ENCODE measurements at places on chromosomes 1 and 21.

DNA sequence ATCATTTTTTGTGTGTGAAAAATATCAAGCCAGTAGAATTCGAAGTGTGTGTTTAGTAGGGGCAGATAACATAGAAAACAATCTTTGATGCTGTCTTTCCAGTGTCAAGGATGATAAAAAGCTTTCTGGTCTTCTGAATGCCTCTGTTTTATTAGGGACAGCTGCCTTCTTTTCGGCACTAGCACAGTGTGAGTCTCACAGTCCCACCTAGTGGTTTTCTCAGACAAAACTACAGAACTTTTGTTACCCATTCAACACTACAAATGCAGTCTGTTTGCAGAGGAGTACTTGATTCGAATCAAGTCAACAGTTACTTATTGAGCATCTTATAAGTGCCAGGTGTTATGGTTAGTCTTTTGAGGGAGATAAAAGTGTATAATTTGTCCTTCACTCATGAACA lies 30.6 kb upstream of the MCOLN3 start:
- DNase-seq = no peak

DNA sequence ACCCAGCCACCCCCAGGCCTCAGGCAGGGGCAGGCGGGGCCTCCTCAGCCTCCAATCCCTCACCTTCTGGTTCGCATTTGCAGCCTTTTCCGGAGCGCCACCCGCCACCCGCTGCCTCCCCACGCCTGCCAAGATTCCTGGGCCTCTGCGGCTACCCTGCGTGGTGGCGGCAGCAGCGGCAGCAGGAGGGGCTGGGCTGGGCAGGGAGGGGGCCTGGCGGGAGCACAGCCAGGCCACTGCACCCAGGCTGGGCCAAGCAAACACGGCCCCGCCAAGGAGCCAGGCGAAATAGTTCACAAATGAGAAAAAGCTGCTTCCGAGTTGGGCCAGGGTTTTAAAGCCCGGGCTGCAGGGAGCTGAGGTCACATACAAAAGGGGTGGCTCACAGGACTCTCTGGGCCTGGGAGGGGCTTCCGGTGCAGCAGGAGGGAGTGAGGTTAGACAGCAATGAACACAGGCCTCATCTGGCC lies 9.8 kb downstream of the COL8A2 start:
- DNase-seq = no peak

- no peak for DNase-seq
These were observed 29.4 kb upstream of the TSPEAR start for GRCh38 chr21:44740742-44741141.

DNA sequence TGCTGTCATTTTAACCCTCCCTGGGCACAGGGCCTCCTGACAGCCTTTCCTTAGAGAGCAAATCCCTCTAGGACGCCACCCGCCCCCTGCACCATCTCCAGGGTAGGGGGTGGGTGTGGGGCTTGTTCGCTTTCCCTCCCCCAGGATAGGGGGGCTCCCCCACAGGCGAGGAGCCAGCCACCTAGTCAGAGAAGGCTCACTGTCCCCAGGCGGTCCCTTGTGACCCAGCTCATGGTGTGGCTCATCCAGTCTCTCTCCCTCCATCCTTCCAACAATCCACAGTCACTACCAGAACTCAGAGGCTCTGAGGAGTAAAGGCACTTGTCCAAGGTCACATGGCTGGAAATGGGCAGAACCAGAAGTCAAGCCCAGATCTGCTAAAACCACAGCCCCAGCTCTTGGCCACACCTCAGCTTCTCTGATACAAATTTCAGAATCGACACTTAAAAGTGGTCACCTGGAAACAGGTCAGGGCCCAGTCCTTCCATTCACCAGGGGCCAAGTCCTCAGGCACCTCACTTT lies 89.8 kb downstream of the MRPL37 start:
- DNase-seq = no peak

GRCh38 chr1:65423884-65424572 lies 3.6 kb downstream of the LEPR start:
- DNase-seq = no peak

GRCh38 chr1:235854347-235854746 lies 12.4 kb downstream of the LYST start:
- DNase-seq = no peak

GRCh38 chr1:21814241-21814918 lies 2.3 kb downstream of the LDLRAD2 start:
- DNase-seq = peak; percentile 7
